GM12892 (cell line): ENCODE measurements at places on chromosomes 12 and 14.

DNA sequence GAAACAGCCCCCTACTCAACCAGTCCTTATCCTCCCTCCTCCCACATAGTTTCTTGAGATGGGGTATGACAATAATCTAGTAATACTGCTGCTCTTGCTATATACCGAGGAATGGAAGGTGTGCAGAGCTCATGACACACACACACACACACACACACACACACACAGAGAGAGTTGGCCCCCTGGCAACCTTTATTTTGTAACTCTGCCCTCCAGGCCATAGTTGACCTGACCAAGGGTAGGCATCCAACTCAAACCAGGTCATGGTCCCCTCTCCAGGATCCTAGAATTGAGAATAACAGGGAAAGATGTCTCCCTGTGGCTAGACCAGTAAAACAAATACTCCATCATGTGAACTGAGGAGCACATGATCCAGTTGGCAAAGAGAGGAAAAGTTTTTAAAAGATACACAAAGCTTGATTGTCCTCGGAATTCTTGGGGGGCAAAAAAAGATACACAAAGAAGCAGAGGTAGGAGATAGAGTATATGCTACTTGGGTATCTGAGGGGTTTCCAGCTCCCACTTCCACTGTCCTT lies 11.3 kb downstream of the ERO1A start:
- DNase-seq = no peak

DNA sequence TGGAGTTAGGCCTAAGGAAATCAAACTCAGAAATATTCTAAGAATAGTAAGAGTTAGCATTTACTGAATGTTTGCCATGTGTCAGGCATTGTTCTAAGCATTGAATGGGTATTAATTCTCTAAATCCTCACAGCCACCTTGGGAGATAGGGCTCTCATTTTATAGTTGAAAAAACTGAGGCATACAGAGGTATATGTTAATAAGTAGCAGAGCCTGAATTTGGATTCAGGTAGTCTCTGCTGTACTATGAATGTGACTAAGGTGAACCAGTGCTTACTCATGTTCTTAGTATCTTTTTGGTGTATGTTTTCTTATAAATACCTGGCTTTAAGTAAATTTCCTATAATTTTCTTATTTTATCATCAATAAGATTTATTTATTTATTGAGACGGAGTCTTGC lies 8.1 kb downstream of the ARF6 start:
- DNase-seq = no peak

- no peak for DNase-seq
Measured at GRCh38 chr12:8696442-8697090, 1.2 kb upstream of the RIMKLB start.

GRCh38 chr12:106427917-106428316 lies 70.4 kb downstream of the POLR3B start:
- DNase-seq = no peak

DNA sequence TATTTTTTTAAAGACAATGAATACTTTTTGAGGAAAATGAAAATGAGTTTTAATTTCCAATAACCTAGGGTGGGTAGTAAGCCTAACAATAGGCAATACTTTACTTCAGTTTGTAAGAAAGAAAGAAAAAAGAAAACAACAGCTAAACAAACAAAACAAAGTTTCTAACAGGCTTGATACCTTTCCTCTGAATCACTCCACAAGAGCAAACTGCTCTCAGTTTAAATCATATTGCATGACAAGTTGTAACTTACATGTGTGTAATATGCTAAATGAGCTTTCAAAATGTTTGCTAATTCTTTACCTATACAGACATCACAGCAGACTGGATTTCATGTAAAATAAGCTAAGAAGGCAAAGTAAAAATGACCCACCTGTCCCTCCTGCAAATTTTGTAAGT lies 6.7 kb upstream of the LMO3 start:
- no peak for DNase-seq

DNA sequence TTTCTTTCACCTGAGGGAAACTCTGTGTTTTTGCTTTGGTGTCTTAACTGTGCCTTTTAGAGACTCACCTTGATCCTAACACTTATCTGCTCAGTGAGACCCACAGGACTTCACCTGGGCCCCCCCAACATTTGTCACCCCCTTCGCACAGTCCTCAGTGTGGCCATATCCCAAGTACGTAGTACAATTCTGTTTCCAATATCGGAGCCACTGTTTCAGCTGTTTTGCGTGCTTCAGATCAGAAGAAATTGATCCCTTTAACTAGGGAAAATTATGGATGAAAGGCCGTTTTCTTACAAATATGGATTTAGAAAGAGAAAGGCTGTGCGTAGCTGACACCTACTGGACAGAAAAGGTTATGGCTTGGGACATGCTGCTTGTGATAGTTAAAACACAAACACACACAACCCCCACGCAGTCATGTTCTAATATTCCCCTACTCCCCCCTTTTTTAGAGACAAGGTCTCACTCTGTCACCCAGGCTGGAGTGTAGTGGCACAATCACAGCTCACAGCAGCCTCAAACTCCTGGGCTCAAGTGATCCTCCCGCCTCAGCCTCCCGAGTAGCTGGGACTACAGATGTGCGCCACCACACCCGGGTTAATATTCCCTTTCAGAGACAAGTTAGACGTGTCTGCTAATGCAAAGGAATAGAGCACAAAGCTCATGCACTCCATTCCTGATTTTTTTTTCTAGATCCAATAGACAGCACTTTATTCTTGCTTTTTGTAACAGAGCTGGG lies 3.6 kb upstream of the SLC7A8 start:
- DNase-seq = no peak

- DNase-seq = peak; percentile 67
Measured at GRCh38 chr12:124457287-124458219, 109.9 kb downstream of the NCOR2 start.
